ENCODE measurements at places on chromosomes 16 and 17.

DNA sequence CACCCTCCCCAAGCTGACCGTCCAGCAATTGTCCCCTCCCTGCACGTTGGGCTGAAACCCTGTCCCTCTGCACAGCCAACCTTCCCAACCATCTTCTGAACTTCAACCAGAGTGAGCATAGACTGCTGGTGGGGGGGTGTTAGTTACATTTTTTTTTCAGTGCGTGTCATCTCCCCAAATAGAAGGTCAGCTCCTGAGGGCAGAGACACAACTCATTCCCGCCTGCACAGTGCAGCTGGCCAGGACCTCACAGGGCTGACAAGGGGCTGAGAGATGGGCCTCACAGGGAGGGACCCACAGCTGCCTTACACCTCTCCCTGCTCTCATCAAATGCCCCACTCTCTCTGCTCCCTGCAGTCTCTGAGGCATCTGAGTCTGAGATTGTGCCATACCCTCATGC is 8.4 kb downstream of the SRL start:
- DNase-seq, result no peak

- DNase-seq, result no peak
Measured at GRCh38 chr17:27965224-27965623, 72.1 kb upstream of the LYRM9 start.

DNA sequence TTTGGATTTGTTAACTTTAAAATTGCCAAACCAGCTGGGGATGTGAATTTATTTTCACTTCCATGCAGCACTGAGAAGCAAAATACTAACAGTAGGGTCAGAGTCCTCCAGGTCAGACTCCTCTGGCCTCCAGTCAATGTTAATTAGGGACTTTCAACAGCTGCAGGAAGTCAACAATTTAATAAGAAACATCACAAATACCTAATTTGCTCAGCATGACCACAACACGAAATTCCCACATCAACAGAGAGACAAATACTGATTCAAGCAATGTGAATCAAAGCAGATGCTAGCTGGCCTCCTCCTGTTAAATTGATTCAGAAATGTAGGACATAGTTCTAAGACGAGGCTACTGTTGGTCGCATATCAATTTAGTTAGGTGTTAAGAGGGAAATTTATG is 111.7 kb downstream of the ABCA8 start:
- no peak for DNase-seq

DNA sequence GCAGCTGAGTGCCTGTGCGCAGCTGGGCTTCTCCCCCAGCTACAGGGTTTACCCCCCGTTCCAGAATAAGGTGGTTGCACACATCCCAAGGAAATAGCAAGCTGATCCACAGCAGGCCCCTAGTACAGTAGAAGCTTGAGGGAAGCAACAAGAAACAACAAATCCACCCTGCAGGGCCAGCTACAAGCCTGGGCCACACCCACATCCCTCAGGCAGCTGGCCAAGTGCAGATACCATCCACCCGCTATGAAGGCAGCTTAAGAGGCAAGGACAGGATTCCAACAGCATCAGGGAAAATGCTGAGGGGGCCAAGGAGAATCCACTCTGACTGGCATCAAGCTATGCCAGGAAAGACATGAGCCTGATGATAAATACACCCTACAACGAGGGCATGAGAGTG is 66.9 kb upstream of the RCVRN start:
- DNase-seq, result no peak

DNA sequence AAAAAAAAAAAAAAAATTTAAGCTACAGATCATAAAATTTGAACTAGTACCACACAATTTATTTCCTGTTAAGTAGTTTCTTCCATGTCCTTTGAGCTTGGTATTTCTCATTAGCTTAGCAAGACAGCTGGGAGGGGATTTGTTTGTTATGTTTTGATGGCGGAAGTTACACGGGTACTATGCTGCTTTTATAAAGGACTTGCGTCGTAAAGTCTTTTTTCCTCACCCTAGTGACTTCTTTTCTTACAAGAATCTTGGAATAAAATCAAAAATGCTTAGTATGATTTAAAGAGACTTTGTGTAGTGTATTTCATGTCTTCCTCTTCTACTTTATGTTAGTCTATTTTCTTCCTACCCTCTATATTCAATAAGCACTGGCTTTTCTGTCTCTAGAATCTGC is 89.1 kb downstream of the NLK start:
- DNase-seq, result no peak

DNA sequence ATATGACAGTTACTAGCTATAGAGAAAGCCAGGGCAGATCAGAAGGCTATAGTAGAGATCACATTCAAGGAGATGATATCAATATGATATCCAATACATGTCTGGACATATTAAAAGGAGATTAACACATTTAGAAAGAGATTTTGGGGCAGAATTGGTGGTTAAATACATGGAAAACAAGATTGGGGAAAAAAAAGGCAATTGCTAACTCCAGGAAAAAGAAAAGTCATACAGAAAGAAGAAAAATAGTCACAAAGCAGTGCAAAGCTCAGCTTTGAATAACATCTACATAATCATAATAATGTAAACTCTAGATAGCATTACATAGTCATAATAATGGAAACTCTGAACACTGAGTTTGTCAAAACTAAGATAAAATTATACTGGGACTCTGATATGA is 40.6 kb downstream of the MYH11 start:
- DNase-seq, result no peak

GRCh38 chr16:27218756-27219155 is 15.4 kb downstream of the KDM8 start:
- no peak for DNase-seq

DNA sequence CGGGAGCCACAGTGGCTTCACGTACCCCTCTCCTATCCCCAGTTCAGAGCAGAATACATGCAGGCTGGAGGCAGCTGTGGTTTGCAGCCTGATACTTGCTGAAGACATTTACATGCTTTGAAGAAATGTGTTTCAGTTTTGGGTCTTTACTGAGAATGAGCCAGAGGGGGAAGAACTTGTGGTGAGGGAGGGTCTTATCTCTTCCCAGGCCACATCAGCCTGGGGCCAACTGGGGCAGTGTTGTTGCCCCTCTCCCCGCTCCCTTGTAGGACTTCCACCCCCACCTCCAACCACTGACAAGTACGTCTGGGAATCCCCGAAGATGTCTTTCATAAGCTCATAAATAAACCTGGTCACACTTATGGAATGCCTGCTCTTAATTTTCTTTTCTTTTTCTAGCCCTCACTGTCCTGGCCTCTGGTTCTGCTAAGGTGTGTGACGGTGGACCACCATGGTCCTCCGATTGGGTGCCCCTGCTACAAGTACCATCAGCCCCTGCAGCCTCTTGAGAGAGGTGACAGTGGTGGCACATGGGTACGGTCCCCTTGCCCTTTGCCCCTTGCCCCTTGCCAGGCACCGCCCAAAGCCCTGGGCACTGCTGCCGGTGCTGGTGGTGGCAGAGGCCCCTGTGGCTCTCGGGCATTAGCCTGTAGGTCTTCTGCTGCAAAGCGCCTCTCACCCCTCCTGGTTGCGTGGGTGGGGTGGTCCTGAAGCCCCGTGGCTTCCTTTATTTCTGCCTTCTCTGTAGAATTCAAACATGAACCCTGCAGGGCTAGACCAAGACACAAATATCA is 144.8 kb upstream of the RPH3AL start:
- no peak for DNase-seq

- no peak for DNase-seq
Measured at GRCh38 chr16:83653785-83654184, 154.0 kb upstream of the HSBP1 start.

DNA sequence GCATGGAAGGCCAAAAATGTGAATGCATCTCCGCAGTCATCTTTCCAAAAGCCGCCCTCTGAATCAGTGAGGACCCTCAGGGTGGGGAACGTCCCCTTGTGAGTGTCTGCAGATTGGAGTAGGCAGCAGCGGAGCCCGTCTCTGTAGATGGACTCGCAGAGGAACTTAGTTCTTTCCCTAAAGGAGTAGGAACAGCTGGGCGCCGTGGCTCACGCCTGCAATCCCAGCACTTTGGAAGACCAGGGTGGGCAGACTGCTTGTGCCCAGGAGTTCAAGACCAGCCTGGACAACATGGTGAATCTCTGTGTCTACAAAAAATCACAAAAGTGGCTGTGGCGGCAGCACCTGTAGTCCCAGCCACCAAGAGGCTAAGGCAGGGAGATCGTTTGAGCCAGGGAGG is 53.7 kb downstream of the WDR45B start:
- no peak for DNase-seq

DNA sequence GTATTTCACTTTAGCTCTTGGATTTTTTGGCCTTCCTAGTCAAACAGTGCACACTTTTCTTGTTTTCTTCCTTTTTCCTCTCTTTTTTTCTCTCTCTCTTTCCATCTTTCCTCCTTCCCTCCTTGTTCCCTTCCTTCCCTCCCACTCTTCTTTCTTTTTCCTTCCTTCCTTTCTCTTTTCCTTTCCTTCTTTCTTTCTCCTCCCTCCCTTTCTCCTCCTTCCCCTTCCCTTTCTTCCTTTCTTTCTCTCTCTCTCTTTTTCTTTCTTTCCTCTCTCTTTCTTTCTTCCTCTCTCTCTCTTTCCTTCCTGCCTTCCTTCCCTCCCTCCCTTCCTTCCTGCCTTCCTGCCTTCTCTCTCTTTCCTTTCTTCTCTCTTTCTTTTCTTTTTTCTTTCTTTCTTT is 181.6 kb upstream of the ELAC2 start:
- no peak for DNase-seq

GRCh38 chr16:1532771-1533170 is 695 bp upstream of the TMEM204 start:
- no peak for DNase-seq

- DNase-seq, result peak; percentile 68
Measured at GRCh38 chr16:57591086-57591869, 37.2 kb upstream of the ADGRG1 start.

GRCh38 chr17:79203016-79203415 is 128.4 kb downstream of the ENGASE start:
- DNase-seq, result no peak

DNA sequence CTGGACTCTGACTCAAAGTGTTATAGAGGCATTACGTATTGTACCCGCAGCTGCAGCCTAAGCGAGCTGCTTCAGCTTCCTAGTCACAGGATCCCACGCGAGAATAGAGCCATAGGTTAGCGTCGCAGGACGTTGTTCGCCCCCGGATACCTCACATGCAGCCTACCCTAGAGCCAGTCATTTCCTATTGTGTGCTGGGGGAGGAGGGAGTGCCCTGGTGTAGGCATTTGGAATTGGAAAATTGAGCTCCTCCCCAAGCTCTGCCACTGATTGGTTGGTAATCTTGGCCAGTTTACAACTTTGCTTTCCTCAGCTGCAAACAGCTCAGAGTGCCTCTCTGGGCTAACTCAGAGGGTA is 530 bp downstream of the NAA60 start:
- DNase-seq, result peak; percentile 31

- DNase-seq, result no peak
Measured at GRCh38 chr17:787641-788221, 5.6 kb downstream of the MRM3 start.

GRCh38 chr16:11554053-11554452 is 32.7 kb downstream of the LITAF start:
- no peak for DNase-seq

- DNase-seq, result no peak
Measured at GRCh38 chr17:76574166-76574565, 11.5 kb downstream of the ST6GALNAC2 start.

DNA sequence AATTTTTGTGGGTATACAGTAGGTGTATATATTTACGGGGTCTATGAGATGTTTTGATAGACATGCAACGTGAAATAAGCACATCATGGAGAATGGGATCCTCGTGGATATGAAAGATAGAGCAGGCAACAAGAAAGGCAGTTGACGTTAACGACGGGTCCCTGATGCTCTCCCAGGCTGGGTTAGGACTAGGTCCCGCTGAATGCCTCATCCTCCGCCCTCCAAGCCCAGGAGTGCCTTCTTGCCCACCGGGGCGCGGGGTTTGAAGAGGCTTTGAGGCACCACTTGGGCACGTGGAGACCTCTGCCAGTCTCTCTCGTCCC is 9.5 kb upstream of the ZFP90 start:
- no peak for DNase-seq

DNA sequence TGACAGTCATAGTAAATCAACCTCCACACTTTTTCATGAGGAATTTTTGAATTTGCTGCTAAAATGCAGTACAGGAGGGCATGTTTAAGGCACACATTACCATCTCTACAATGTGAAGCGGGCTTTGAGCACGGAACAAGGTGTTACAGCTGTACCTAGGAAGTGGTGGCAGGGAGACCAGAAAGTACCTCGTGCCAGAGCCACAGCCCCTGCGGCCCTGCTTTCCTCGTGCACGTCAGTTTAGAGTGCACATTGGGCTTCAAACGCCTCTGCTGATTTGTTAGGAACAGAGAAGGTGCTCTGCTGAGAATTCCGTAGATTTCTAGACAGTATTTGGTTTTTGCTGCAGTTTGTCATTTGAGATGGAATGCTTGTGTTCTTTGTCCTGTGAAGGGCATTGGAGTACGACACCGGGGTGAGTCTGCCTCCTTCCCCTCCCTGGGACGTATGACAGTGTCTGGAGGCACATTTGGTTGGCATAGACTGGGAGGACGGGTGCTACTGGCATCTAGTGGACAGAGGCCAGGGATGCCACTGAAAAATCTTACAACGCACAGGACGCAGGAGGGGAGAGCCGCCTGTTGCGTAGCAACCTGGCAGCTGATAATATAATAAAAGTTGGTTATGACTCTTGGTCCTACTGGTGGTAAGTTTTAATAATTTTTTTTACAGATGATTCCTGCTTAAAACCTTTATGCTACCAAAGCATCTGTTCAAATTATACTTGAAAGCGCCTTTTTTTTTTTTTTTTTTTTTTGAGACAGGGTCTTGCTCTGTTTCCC is 9.1 kb downstream of the FOXK2 start:
- DNase-seq, result no peak

DNA sequence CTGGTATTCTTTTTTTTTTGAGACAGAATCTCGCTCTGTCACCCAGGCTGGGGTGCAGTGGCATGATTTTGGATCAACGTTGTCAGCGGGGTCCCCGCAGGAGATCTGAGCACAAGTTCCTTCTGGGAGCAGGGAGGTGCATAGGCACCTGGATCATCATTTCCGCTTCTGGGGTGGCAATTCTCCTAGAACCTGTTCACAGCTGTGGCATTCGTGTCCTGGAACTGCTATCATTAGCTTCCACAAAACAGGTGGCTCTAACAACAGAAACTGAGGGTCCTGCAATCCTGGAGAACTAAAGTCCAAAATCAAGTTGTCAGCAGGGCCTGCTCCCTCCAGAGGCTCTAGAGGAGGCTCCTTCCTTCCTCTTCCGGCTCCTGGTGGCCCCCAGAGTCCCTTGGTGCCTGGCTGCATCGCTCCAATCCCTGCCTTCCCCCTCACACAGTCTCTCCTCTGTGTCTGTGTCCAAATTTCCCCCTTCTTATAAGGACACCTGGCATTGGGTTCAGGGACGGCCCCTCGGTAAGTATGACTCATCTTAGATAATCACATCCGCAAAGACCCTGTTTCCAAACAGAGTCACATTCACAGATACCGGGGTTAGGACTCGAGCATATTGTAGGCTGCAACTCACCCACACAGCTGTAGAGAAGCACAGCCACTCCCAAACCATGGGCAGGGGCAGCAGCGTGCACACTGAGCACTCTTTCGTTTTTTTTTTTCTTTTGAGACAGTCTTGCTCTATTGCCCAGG is 43.5 kb upstream of the KLHDC4 start:
- no peak for DNase-seq

DNA sequence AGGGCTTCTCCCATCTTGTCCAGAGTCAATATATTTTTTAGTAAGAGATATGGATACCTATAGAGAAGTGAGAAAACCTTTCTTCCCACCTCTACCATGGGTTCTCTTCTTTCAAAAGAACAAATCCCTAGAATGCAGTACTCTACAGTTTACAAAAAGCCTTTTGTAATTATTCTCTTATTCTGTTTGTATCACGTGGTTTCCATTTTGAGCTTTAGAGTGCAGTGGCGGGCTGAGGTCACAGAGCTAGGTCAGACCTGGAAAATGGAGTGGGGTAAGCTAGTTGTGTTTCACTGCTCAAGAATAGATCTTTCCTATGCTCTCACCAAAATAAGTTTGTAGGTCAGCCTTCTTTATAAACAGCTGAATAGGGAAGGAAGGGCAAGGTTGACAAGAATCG is 85.3 kb upstream of the MAF start:
- DNase-seq, result no peak
